ENCODE measurements at places on chromosomes 11 and 22. TPM values are rescaled to one million over a fixed set of nuclear protein-coding genes. Genes with fewer than 3 reads are reported as not detected.

DNA sequence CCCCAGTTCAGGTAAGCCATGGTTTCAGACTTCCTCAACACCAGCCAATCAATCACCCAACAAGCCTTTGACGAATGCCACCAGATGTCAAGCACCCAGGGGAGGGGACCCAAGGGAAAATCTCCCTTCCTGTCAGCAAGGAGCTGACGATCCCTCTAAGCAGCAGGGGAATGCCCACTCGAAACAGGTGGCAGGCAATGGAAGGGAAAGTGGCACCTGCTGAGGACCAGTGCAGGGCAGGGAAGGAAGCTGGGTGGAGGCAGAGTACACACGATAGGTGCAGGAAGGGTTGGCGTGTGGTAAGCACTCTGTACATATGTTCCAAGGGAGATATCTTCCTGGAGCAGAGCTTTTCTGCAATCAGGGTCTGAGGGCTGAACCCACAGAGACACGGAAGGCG, 11.7 kb upstream of the CREB3L1 start:
- H3K27ac ChIP-seq, result no peak overlapping the region
- no peaks in the 10 kb centered on the region for H3K27me3 ChIP-seq
- no peaks in the 10 kb centered on the region for H3K4me1 ChIP-seq

Gene IRAG1
- total RNA-seq, result 5.8 TPM

Gene RASSF10
- total RNA-seq, result 2.0 TPM

Gene WNT7B
- 13.4 TPM for total RNA-seq

Gene FIBP
- 47.8 TPM for total RNA-seq

- no peak for DNase-seq
- no peak overlapping the region for H3K4me3 ChIP-seq
- H3K27me3 ChIP-seq, result no peaks in the 10 kb centered on the region
- no peaks in the 10 kb centered on the region for H3K36me3 ChIP-seq
Measured at GRCh38 chr11:23725752-23726151, 771.1 kb upstream of the LUZP2 start.
